Suprapubic skin (tissue), 4 donors: ENCODE measurements at places on chromosomes 13 and 19. TPM values are rescaled to one million over a fixed set of nuclear protein-coding genes. Genes with fewer than 3 reads are reported as not detected.

The RNF126 gene
- 104 TPM for total RNA-seq

The SIGLEC7 gene
- not detected for total RNA-seq

The JAK3 gene
- total RNA-seq, result 1.0 TPM

The ZNF253 gene
- total RNA-seq, result 10.3 TPM

The KIR2DL1 gene
- total RNA-seq, result not detected

The ZNF606 gene
- 17.7 TPM for total RNA-seq

The PRR36 gene
- total RNA-seq, result 0.26 TPM

The KLF1 gene
- total RNA-seq, result not detected

The C13orf42 gene
- not detected for total RNA-seq

The SHISA7 gene
- total RNA-seq, result 0.08 TPM

The VSTM2B gene
- not detected for total RNA-seq

The ATP8B3 gene
- total RNA-seq, result 2.0 TPM

The NAPSA gene
- total RNA-seq, result not detected

The ZNF556 gene
- not detected for total RNA-seq

The IGFL1 gene
- not detected for total RNA-seq

The TMEM59L gene
- 1.4 TPM for total RNA-seq

The RNF17 gene
- total RNA-seq, result not detected

The ZNF20 gene
- 2.1 TPM for total RNA-seq

The HSH2D gene
- total RNA-seq, result not detected

The CGB1 gene
- not detected for total RNA-seq

The PGLYRP2 gene
- total RNA-seq, result not detected

The NALCN gene
- total RNA-seq, result 3.3 TPM

The METTL21C gene
- not detected for total RNA-seq

The CLIP3 gene
- total RNA-seq, result 3.0 TPM

The GSX1 gene
- not detected for total RNA-seq

The CRB3 gene
- 70.4 TPM for total RNA-seq

The ZNF763 gene
- total RNA-seq, result 5.6 TPM

The ZNF726 gene
- total RNA-seq, result 8.4 TPM

The ZNF792 gene
- 6.5 TPM for total RNA-seq

The PARP4 gene
- 25.0 TPM for total RNA-seq

The TNNT1 gene
- total RNA-seq, result 23.4 TPM

The ZNF468 gene
- total RNA-seq, result 18.0 TPM

The KLK12 gene
- total RNA-seq, result 2.6 TPM

The C19orf33 gene
- 182 TPM for total RNA-seq

The ONECUT3 gene
- total RNA-seq, result not detected
